DMS79 (cell line): ENCODE measurements at places on chromosomes 5 and 9.
A peak's percentile ranks its signal among the peaks of the same experiment; 100 is the strongest.

DNA sequence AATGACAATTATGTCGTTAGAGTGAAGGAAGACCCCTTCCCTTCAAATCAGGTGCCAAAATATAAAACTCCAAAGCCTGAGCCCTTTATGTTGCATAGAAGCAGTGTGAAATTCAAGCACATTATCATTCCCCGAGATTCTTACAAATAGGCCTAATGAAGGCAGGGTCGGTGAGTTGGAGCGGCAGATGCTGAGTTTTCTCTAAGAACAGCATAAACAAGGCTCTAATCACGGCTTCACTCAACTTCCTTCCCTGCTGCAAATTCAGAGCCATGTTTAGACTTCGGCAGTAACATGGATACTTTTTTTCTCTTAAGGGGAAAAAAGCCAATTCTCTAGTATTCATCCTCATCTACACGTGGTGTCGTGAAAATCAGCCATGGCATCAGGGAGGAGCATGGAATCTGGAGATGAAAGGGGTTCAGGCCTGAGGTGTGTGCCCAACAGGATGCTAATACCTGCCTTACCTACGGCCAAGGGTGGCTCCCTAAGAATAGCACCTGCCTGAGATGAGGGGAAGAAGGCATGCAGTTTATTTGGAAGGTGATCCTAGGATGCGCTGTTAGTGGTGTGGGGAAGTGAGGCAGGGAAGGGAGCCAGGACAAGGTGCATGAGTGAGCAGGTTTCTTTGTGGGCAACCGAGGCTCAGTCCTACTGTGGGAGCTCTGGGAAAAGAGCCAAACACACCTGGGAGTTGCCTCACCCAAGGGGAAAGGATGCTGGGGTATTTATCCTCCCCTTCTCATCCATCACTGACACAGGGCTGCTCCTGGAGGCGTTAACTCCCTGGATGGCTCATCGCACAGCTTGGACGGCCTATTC, 146.8 kb upstream of the TBC1D2 start:
- DNase-seq, result no peak

- no peak for DNase-seq
Measured at GRCh38 chr5:149657324-149657723, 72.8 kb upstream of the PPARGC1B start.

DNA sequence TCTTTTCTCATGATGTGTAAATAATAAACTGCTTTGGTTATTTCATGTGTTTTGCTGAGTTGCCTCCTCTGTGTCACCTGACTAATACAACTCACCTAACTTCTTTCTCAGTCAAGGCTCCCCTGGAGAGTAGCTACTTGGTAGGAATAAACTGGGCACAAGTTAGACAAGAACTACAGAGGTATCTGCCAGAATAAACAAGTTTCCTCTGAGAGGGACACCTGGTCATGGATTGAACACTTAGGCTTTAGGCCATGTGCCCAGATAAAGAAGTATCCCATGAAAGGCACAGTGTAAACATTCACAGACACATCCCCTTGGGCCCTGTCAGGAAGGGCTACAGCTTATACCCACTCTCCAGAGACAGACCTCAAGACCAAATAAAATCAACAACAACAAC, 532.5 kb downstream of the KIF4B start:
- DNase-seq, result peak; percentile 30

GRCh38 chr5:121086671-121087070, 622.6 kb downstream of the PRR16 start:
- no peak for DNase-seq

- DNase-seq, result no peak
Measured at GRCh38 chr9:83153030-83153429, 90.1 kb upstream of the RASEF start.
